WTC11 (cell line): ENCODE measurements at places on chromosomes 7 and 10. TPM values are rescaled to one million over a fixed set of nuclear protein-coding genes. Genes with fewer than 3 reads are reported as not detected.
A peak's percentile ranks its signal among the peaks of the same experiment; 100 is the strongest.

- peaks cover 31% of the 10 kb centered on the region for H3K4me1 ChIP-seq
- no peaks in the 10 kb centered on the region; the same call in 1 of the 2 replicates for H3K27me3 ChIP-seq
- H3K4me3 ChIP-seq, result no peak overlapping the region
- H3K27ac ChIP-seq, result no peak overlapping the region
- DNase-seq, result no peak
- peaks cover 11% of the 10 kb centered on the region for H3K36me3 ChIP-seq
Observed at GRCh38 chr7:8295638-8296361, 33.8 kb upstream of the ICA1 start.

GRCh38 chr10:12699781-12700556 lies 301.5 kb downstream of the CCDC3 start:
- no peaks in the 10 kb centered on the region for H3K4me1 ChIP-seq
- no peaks in the 10 kb centered on the region for H3K27me3 ChIP-seq
- H3K27ac ChIP-seq, result no peak overlapping the region
- H3K36me3 ChIP-seq, result no peaks in the 10 kb centered on the region

DNA sequence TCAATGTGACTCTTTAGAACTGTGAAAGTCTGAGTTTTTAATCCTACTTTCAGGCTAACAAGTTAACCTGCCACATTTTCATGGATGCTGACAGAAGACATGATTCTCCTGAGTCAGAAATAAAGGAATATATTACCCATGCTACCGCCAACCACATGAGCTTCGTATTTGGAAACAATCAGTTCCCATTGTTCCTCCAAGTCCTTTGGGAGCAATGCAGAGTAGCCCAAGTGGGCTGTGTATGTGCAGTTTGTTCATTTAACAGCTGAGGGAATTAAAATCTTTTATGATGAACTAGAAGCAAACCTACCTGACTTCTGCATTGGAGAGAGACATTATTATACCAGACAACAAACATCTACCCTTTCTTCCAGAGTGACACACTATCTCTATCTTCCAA lies 169.3 kb upstream of the BET1 start:
- no peaks in the 10 kb centered on the region for H3K4me1 ChIP-seq
- no peak for DNase-seq
- no peak overlapping the region for H3K4me3 ChIP-seq
- no peaks in the 10 kb centered on the region for H3K27me3 ChIP-seq
- no peaks in the 10 kb centered on the region for H3K36me3 ChIP-seq

DNA sequence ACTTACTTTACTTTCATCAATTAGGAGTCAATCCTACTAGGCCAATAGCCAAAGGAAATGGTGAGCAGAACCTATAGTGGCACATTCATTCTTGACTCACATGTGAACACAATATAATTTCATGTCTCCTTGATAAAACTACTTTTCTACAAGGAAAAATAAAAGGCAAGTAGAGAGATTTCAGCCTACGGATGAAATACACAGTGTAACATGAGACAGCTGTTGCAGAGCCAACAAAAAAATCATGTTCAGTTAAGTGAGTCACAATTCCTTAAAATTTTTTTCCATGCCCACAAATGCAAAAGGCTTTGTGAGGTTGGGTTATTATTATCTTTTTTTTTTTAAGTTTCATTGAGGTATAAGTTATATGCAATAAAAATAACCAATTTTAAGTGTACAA lies 54.8 kb downstream of the GPR141 start:
- no peak for DNase-seq
- H3K27me3 ChIP-seq, result no peaks in the 10 kb centered on the region
- no peak overlapping the region for H3K27ac ChIP-seq
- no peaks in the 10 kb centered on the region for H3K36me3 ChIP-seq
- 0 out of 2 replicates have a peak, but pooled peaks cover 4% of the 10 kb centered on the region for H3K4me1 ChIP-seq

DNA sequence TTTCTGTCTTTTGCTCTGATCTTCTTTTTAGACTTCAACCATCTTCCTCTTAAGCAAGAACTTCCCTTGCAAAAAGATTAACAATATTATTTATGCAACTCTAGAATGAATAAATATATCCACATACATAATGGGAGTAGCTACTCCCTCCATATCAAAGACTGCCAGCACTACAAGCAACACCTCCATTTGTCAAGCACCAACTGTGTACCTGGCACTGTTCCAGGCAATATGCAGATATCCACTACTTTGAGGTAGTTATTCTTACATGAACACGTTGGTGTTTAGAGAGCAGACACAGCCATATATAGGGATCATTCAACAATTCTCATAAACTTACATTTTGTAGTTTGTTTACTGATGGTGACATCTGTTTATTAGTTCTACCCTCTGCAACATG lies 83.6 kb upstream of the CACNB2 start:
- H3K27me3 ChIP-seq, result no peaks in the 10 kb centered on the region
- H3K36me3 ChIP-seq, result peaks cover 6% of the 10 kb centered on the region; the same call in 1 of the 2 replicates

GRCh38 chr10:51006686-51007085 lies 67.6 kb upstream of the PRKG1 start:
- no peak overlapping the region for H3K27ac ChIP-seq
- no peak for DNase-seq
- H3K4me1 ChIP-seq, result peaks cover 27% of the 10 kb centered on the region

DNA sequence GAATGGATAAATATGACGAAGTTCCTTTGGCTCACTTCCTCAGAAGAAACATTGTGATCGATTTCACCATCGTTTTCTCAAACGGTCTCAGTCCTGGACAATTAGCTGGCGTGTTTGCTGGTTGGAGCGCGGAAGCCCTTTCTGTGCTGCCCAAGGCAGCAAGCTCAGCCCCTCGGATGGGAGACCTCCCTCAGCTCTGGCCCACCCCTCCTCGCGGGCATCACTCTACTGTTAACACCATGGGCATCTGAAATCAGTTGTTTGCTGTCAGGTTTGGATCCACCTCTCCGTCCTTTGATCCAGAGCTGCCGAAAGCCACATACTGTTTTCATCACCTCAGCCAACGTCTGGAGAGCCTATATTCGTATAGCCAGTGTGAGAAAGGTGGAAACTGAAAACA lies 68.2 kb downstream of the C10orf143 start:
- no peaks in the 10 kb centered on the region for H3K27me3 ChIP-seq
- peaks cover 22% of the 10 kb centered on the region for H3K4me1 ChIP-seq
- no peak for DNase-seq
- H3K36me3 ChIP-seq, result no peaks in the 10 kb centered on the region
- H3K4me3 ChIP-seq, result no peak overlapping the region

DNA sequence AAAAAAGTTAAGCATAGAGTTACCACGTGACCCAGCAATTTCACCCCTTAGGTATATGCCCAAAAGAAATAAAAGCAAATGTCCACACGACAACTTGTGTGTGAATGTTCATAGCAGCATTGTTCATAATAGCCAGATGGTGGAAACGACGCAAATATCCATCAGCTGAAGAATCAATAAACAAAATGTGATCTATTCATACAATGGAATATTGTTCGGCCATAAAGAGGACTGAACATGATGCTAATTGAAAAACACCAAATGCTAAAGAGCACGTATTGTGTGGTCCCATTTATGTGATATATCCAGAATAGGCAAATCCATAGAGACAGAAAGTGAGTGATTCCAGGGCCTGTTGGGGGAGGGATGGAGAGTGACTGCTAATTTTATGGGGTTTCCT lies 18.3 kb upstream of the USP6NL start:
- no peak overlapping the region for H3K4me3 ChIP-seq
- H3K27me3 ChIP-seq, result no peaks in the 10 kb centered on the region; the same call in 1 of the 2 replicates
- no peaks in the 10 kb centered on the region; the same call in 1 of the 2 replicates for H3K36me3 ChIP-seq
- DNase-seq, result no peak
- H3K4me1 ChIP-seq, result peaks cover 3% of the 10 kb centered on the region

- no peak overlapping the region for H3K4me3 ChIP-seq
- no peak overlapping the region for H3K27ac ChIP-seq
- H3K36me3 ChIP-seq, result no peaks in the 10 kb centered on the region
- peaks cover 44% of the 10 kb centered on the region for H3K4me1 ChIP-seq
- no peaks in the 10 kb centered on the region for H3K27me3 ChIP-seq
- DNase-seq, result no peak
Observed at GRCh38 chr7:33671531-33672262, 233.6 kb upstream of the BMPER start.

GRCh38 chr7:37377231-37377630 lies 71.4 kb downstream of the ELMO1 start:
- no peaks in the 10 kb centered on the region for H3K27me3 ChIP-seq
- H3K36me3 ChIP-seq, result peaks cover 37% of the 10 kb centered on the region
- H3K27ac ChIP-seq, result no peak overlapping the region

- no peaks in the 10 kb centered on the region for H3K36me3 ChIP-seq
- H3K27ac ChIP-seq, result no peak overlapping the region
- H3K27me3 ChIP-seq, result peaks cover 45% of the 10 kb centered on the region
- H3K4me1 ChIP-seq, result peaks cover 18% of the 10 kb centered on the region
Observed at GRCh38 chr7:132580277-132580676, 4.0 kb upstream of the PLXNA4 start.

GRCh38 chr10:6292741-6293151 lies 90.0 kb downstream of the PFKFB3 start:
- H3K27me3 ChIP-seq, result no peaks in the 10 kb centered on the region
- DNase-seq, result no peak
- peaks cover 8% of the 10 kb centered on the region for H3K4me1 ChIP-seq
- no peak overlapping the region for H3K27ac ChIP-seq
- H3K4me3 ChIP-seq, result no peak overlapping the region

GRCh38 chr7:42244828-42245227 lies 7.8 kb upstream of the GLI3 start:
- H3K4me3 ChIP-seq, result no peak overlapping the region
- no peaks in the 10 kb centered on the region for H3K36me3 ChIP-seq
- H3K27me3 ChIP-seq, result peaks cover 22% of the 10 kb centered on the region

DNA sequence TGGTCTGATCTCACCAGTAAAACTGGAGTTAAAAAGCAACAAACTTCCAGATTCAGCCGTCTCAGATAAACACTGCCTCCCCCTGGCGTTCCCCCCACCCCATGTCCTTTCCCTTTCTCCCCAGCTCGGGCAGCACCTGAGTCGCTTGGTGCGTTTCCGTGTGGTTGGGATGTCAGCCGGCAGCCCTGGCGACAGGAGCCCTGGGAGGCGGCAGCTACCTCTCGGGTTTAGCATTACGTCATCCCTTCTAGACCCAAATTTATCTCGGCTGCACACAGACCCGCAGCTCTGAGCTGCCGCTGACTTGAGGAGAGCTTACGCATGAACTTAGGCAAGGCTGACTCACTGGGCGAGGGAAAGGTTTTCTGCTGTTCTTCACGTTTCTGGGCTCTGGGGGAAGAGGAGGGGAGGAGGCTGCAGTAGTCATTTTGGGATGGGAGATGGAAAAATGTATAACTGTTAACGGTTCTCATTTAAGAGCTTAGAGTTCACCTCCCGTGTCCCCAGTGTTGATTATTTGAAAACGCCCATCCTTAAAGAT lies 14.4 kb downstream of the MXI1 start:
- peak overlapping the region; percentile 52; the same call in 1 of the 2 replicates for H3K27ac ChIP-seq
- H3K36me3 ChIP-seq, result no peaks in the 10 kb centered on the region
- peak; percentile 68 for DNase-seq
- peaks cover 63% of the 10 kb centered on the region for H3K4me1 ChIP-seq
- H3K27me3 ChIP-seq, result peaks cover 36% of the 10 kb centered on the region
- H3K4me3 ChIP-seq, result peak overlapping the region; percentile 58

DNA sequence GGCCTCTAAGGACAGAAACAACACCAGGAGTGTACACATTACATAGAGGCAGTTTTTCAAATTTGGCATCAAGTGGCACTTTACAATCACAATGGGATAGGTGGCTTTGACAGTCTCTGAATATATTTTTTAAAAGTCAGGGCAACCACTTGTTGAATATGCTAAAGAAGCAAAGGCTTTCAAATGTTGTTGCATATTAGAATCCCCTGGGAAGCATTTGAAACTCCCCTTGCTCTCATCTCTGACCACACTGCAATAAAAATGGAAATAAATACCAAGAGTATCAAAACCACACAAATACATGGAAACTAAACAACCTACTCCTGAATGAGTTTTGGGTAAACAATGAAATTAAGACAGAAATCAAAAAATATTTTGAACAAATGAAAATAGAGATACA lies 106.5 kb upstream of the RAB11FIP2 start:
- DNase-seq, result no peak
- no peak overlapping the region for H3K27ac ChIP-seq
- no peaks in the 10 kb centered on the region; the same call in 1 of the 2 replicates for H3K27me3 ChIP-seq

DNA sequence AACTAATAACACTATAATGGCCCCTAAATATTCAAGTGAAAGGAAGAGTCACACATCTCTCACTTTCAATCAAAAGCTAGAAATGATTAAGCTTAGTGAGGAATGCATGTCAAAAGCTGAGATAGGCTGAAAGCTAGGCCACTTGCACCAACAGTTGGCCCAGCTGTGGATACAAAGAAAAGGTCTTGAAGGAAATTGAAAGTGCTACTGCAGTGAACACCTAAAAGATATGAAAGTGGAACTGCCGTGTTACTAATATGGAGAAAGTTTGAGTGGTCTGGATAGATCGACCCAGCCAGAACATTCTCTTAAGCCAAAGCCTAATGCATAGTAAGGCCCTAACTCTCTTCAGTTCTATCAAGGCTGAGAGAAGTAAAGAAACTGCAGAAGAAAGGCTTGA lies 12.1 kb upstream of the SNX13 start:
- H3K27me3 ChIP-seq, result no peaks in the 10 kb centered on the region
- no peak overlapping the region for H3K4me3 ChIP-seq
- H3K4me1 ChIP-seq, result no peaks in the 10 kb centered on the region
- no peak for DNase-seq

DNA sequence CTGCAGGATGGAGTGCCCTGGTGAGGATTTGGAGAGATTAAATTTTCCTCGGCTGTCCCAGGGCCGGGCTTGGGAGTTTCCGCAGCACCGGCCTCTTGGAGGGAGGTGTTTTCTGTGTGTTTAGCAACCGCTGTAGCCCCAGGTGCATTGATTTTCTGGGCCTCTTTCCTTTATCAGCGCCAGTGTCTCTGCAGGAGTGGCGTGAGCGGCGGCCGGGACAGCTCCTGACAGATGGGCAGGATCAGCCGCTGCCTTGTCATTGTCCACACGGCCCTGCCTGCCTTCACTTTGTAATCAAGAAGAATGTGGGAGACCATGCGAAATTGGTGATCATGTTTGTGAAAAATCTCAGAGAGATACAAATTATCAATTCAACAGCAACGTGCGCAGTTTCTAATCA lies 32.4 kb downstream of the NKX6-2 start:
- no peak for DNase-seq
- H3K4me3 ChIP-seq, result no peak overlapping the region
- no peaks in the 10 kb centered on the region for H3K27me3 ChIP-seq
- H3K4me1 ChIP-seq, result no peaks in the 10 kb centered on the region

Gene ERVW-1
- 0.07 to 0.14 TPM in 2 of 3 replicates, not detected in the other for total RNA-seq

Gene FFAR4
- total RNA-seq, result 0.07 to 0.15 TPM in 2 of 3 replicates, not detected in the other
